A549 (cell line): ENCODE measurements at places on chromosomes 6 and 20.

- DNase-seq = peak; percentile 67
Observed at GRCh38 chr6:72580281-72580940, 41.5 kb upstream of the KCNQ5 start.

DNA sequence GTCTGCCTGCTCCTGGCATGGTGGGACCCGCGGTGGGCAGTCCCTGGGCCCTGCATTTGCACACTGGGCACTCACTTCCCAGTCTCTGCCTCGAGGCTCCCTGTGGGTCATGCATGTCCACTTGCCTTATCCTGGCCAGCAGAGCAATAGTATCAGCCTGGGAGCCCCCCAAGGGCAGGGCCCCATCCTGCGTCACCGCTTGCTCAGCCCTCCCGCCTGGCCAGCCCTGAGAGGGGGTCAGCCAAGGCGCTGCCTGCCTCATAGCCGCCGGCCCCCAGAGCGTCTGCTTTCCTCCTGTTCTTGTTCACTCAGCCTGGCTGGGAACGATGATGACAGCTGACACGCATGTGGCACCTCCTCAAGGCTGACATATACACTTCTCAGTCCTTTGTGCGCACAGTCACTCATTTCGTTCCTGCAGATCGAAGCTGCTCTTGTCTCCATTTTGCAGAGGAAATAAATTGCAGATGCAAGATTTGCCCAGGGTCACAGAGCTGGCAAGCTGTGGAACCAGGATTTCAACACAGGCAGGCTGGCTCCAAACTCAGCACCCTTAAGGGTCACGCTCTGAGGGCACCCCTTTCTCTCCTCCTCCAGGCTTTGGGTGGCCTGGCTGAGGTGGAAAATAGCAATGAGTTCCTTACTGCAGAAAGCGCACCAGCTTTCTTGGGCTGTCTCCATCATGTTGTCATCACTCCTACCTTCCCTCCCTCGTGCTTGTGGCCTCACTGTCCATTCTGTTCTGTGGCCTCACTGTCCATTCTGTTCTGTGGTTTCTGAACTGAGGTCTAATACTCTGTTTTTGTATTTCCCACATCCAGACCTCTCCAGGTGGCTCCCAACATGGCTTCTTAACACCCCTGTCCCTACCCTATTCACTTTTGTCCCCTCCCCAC lies 17.2 kb downstream of the KCNK17 start:
- DNase-seq = no peak

GRCh38 chr6:149332602-149333265 lies 15.2 kb downstream of the TAB2 start:
- no peak for DNase-seq

DNA sequence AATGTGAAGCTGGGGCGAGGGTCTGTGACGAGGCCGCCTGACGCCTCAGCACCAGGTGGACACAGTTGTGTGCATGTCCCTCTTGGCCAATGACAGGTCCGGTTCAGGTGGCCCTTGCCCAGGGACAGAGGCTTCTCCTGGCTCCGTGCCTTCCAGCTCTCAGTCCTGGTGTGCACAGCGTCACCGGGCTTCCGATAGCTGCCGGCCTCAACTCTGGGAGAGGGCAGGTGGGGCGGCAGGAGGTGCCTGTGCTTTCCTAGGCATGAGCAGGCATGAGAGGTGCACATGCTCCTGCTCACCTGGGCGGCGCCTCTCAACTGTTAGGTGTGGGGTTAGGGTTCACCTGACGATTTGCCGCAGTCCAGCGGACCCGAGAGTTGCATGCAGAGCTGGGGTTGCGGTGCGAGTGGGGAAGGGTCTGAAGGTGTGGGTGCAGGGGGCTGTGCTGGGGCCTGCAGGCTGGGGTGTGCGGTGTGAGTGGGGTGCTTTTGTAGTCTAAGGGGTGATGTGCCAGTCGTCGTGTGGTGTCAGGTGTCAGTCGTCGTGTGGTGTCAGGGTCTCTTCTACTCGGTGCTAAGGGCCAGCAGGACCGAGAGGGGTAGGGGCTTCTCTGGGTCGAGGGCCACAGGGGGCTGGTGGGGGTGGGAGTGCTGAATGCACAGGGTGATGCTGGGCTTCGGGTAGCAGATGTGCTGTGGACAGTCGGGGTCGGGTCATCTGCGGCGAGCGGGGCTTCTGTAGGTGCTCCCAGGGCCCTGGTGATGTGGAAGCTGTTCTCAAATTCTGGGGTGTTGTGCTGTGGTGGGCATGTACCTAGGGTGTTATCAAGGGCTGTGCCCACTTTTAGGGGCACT lies 3.8 kb upstream of the SOX18 start:
- DNase-seq = no peak

- DNase-seq = peak; percentile 55
Observed at GRCh38 chr6:52514514-52514913, 62.3 kb downstream of the TRAM2 start.

DNA sequence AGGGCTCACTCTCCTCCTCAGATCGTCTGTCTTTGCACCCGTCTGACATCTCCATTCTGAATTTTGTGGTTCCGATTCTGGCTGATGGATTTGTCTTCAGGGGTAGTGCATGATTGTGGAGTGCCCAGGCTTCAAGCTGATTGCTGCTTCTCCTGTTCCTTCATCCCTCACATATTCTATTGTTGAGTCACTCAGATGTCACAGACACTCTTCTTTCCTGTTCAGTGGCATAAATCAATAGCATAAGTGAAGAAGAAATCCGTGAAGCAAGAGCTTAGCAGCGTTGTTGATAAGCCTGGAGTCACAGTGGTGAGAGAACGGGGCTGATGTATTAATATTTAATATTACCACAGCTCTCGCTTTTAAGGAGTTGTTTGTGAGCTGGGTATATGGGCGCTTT lies 152.5 kb downstream of the MTHFD1L start:
- DNase-seq = no peak
